ENCODE measurements at places on chromosomes 3 and 15. TPM values are rescaled to one million over a fixed set of nuclear protein-coding genes. Genes with fewer than 3 reads are reported as not detected.

C3orf22 gene
- polyA plus RNA-seq: not detected

IMPG2 gene
- not detected for polyA plus RNA-seq

ARL14 gene
- polyA plus RNA-seq: not detected

RHOV gene
- polyA plus RNA-seq: not detected

DNA sequence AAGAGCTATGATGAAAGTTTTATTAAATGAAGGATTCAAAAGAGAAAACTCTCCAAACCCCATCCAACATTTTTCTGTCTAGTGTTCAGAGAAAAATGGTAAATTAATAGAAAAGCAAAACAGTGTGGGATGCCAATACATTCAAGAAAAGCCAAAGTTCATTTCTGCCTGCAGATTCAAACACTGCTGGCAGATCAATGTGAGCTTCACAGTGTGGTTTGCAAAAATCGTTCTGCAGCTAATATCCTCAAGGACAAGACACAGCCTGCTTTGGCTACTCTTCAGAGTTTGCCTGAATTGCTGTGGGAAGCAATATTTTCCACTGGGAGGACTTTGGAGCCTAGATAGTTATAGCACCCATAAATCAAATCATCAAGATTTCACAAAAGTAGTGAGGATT is 619.9 kb upstream of the SUCLG2 start:
- DNase-seq: no peak

GRCh38 chr3:167146911-167147310 is 233.2 kb downstream of the ZBBX start:
- DNase-seq: no peak

All from CD4-positive, alpha-beta memory T cell (primary cell).